ENCODE measurements at places on chromosomes 12 and 14. TPM values are rescaled to one million over a fixed set of nuclear protein-coding genes. Genes with fewer than 3 reads are reported as not detected.

DNA sequence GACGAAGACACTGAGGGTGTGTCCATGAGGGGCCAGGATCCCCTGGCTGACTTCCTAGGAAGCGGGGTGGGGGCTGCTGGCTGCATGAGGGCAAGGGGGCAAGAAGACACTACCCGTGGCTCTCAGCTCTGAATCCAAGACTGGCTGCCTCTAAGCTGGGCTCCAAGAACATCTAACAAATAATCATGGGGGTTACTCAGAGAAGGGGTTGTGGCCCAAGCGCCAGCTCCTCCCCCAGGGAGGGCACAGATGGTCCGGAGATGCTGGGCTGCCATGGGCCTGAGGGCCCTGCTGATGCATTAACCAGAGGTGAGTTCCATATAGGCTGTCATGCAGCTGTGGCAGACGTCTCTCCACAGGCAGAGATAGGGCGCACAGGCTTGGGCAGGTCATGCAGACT is 14.3 kb downstream of the SYNDIG1L start:
- DNase-seq: no peak

GRCh38 chr14:22255017-22255950 is 333.7 kb downstream of the DAD1 start:
- DNase-seq: no peak

DNA sequence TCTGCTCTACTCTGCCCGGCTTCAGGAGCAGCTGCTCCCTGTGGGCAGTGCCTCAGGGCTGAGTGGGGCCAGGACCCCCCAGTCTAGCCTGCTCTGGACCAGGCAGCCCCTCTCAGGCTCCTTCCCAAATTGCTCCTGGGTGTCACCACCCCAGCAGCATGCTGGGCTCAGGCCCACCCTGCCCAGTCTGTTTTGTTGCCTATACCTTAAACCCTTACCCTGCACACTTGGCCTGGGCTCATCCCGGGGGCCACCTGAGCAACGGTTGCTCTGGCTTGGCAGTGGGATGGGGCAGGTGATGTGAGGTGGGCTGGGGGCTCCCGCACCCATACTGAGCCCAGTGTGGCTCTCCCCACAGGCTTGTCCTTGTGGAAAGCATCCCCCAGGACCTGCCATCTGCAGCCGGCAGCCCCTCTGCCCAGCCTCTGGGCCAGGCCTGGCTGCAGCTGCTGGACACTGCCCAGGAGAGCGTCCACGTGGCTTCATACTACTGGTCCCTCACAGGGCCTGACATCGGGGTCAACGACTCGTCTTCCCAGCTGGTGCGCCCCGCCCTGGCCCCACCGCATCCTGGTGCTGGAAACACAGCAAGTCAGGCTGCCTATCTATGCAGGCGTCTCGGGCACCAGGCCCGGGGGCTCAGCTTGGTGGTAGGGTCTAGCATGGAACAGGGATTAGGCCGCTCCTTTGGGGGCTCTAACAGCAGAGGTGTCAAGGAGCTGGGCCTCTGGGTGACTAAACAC is 3.9 kb downstream of the PLD4 start:
- no peak for DNase-seq

DNA sequence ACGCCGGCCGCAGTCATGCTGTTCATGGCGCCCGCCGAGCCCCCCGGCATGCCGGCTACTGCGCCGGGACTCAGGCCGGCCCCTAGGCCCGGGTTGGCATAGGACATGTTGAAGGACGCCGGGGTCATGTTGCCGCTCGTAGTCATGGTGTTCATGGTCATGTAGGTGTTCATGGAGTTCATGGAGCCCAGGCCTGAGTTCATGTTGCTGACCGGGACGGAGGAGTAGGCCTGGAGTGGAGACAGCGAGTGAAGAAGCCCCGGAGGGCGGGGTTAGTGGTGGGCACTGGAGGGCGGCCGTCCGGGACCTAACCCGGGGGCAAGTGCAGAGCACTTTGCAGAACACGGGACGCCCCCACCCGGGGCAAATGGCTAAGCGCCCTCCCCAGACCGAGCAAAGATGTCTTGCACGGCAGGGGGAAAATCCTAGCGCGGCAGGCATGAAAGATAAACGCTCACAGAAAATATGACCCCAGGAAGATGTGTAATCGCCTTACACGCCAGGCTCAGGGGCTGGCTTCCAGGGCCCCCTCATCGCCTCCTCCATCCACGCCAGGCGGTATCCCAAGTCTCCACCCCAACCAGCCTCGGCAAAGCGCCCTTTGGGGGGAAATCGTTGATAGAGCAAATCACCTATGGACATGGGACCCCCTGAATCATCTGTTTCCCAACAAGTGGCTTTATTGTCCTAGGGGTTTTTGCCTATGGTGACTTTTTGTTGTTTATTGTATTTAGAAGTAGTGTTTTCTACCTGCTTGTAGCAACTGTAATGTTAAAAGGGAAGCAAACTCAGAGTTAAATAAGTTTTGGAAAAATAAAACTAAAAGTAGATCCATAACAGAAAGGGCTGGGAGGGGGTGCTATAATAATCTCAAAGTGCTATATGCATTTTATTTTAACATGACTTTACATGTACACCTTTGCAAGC is 2.3 kb downstream of the FOXA1 start:
- DNase-seq: no peak

DNA sequence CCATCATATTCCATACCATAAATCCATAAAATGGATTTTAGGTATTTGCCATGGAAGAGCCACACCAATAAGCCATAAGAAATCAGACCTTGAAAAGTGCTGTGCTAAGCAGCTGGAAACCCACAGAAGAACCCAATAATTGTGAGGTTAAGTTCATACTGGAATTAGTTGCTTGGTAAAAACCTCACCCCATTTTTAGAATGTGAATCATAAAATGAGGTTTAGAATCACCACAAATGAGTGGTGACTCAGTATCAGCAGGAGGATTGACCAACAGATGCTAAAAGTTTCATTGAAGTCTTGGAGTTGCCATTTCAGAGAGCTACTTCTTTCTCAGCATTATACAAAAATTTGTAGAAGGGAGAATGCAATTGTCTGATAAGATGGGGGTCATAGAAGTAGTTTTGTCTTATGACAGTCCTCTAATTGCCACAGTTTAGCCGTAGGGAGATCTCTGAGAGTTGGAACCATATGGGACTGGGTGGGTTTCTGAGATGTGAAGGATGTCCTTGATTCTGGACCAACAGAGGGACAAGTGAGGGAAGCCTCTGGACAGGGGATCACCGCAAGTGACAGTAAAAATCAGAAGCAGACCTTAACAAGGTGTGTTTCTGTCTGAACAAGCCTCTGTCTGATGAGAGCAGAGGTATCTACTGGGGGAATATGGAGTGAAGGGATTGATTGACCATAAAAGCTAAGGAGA is 1.4 kb upstream of the STON2 start:
- DNase-seq: peak; percentile 95

GRCh38 chr12:111429828-111430432 is 24.2 kb downstream of the SH2B3 start:
- DNase-seq: no peak

DNA sequence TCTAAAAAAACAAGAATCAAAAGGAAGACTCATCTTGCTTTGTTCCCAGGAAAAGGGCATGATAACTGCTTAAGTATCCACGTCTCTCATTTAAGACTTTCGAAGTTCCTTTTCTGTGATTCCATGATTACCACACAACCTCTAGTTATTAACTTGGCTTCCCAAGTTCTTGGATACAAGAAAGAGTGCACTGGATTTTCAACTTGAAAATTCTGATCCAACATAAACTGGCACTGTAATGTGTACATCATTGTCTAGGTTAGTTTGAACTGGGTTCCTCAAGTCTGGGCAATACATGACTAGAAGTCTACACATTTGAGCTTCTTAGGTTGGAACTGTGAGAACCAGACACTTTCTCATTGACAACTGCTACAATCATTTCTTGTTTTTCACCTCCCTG is 1.6 kb downstream of the KLHL28 start:
- no peak for DNase-seq

DNA sequence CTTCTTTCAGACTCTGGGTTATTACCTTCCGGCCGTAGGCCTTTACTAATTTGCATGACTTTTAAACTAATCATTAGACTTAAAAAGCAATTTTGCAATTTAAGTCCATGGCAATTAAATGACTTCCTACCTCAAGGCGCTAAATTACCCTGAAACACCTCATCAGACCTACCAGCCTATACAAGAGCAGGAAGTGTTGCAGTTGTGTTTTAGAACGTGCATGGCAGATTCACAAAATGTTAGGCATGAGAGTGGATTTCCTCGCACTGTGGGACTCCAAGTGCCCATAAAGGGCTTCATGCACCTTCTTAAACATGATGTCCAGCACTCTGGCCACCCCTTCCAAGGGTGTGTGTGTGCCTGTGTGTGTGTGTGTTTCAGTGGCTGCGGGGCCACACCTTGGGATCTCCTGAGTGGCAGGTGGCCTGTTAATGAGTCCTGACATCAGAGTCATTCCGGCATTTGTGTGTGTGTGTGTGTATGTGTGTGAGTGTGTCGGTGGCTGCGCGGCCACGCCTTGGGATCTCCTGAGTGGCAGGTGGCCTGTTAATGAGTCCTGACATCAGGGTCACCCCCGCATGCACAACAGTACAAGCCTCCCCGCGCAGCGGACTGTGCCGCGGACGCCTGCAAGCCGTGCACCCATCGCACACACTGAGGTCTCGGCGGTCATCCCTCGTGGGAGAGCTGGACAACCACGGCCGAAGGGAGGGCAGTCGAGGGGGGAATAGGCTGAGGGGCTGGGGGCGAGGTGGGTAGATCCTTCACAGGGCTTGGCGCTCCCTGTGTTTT is 900 bp downstream of the C2CD5 start:
- no peak for DNase-seq

DNA sequence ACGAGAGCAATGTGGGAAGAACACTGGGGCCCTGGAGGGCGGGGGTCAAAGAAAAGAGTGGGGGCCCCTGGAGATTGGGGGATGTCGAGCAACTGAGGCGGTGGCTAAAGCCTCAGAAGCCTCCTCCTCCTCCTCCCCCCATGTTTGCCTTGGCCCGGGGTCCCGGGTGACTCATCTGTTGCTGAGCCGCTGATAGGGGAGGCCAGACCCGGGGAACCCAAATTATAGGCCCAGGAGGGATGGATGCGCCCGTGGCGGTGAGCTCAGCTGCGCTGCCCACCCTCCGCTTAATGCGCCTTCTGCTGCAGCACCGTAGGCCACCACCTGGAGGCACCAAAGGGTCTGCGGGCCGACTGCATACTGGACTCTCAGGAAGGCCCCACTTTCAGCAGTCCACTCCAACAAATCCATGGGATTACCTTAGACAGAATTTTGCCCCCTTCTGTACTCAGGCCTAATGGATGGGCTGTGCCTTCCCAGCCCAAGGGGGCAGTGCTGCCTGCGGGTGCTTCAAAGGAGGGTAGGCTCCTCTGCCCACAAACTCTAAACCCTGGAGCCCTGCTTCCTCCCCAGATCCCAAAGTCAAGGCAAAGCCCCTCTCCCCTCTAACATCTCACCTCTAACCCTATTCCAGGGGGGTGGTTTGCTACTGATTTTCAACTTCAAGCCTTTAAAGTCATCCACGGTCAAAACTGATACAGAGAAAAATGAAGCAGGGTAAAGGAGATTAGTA is 2.6 kb upstream of the WNT10B start:
- no peak for DNase-seq

GRCh38 chr14:77988096-77988870 is 181.9 kb upstream of the NRXN3 start:
- no peak for DNase-seq

DNA sequence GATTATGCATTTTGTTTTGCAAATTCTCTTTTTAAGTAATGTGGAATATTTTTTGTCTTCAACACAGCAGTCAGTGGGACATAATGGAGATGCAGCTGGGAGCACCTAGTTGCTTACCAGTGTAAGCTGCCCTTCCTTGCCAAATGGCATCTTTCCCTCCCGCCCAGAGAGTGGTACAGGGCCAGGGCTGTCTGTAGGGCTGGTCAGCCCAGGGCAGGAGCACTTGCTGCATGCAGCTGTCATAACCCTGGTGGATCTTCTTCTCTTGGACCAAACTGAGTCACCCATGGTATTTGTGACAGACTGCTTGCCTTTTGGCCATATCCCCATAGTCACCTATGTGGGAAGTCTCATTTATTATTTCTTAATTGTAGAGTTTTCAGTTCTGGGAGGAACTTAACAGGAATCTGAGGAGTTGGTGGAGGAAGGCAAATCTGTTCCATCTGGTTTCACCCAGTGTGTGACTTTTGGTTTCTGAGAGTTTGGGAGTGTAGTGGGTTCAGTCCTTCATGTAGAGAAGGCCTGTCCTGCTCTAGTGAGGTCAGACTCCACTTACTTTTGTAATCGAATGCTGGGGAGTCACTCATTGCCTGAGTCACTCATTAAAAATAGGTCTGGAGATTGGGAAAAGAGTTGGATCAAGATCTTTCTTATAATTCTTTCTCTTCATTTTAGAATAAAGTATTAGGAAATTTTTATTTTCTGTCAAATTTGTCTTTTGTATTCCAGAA is 62.0 kb upstream of the ASPG start:
- no peak for DNase-seq

- DNase-seq: no peak
These were observed 5.5 kb downstream of the PNN start for GRCh38 chr14:39180553-39180952.

DNA sequence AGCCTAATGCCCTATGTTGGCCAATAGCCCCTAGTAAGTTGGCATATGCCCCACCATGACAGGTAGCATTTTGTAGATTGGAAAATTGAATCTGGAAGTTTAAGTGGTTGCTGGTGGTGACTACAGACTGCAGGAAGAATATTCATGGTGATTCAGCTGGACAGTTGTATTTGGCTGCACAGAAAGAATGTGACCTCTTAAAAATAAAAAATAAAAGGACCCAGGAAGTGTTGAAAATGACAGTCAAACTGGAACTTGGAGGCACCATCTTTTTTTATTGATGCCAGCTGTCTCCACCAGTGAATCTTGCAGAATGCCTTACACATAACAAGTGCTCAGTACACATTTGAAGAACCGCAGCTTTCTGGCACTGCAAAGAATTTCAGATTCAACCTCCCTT is 73.9 kb downstream of the PRMT8 start:
- no peak for DNase-seq

CRACR2A gene
- 4.5 TPM for total RNA-seq

UNC119B gene
- total RNA-seq: 22.4 TPM

FLRT2 gene
- 0.07 TPM for total RNA-seq

EIF2B2 gene
- 52.5 TPM for total RNA-seq

KRT2 gene
- not detected for total RNA-seq

Measured in epithelial cell of proximal tubule (primary cell).